ENCODE measurements at places on chromosomes 6 and 20. TPM values are rescaled to one million over a fixed set of nuclear protein-coding genes. Genes with fewer than 3 reads are reported as not detected.

The CLPSL2 gene
- total RNA-seq = 1.2 TPM

The DEFB113 gene
- total RNA-seq = not detected

The HCK gene
- 0.12 TPM for total RNA-seq

The EYA2 gene
- total RNA-seq = 3.3 TPM

The ROS1 gene
- total RNA-seq = 0.13 TPM

The LPA gene
- total RNA-seq = 0.02 TPM

The TPX2 gene
- total RNA-seq = 98.2 TPM

The NFATC2 gene
- total RNA-seq = 6.8 TPM

Data from A549 treated with CORT108297 at 1 μM for 4 hours (cell line).